ENCODE measurements at places on chromosomes 6 and 20.

- no peak for DNase-seq
These were observed 89.2 kb upstream of the ARID1B start for GRCh38 chr6:156687789-156688619.

GRCh38 chr6:11133281-11133680 lies 21.8 kb upstream of the ERVFRD-1 start:
- no peak for DNase-seq

DNA sequence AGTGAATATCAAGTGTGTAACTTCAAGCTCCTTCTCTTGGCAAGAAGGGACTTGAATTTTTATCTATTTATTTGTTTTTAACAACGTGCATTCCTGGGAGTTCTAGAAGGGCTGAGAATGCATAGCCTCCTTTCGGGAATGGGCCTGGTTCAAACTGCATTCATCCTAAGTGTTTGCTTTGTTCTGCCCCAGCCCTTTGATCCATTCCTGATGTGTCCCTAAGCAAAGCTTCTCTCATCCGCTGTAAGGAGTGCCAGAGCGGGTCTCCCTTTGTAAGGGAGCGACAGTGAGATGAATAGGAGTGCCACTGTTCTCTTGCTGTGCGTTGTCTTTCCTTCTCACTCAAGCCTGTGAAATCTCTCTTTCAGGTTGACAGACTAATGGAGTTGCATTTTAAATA lies 61.0 kb upstream of the VSTM2L start:
- DNase-seq: no peak

- no peak for DNase-seq
These were observed 8.4 kb downstream of the BPIFB2 start for GRCh38 chr20:33015700-33016580.

DNA sequence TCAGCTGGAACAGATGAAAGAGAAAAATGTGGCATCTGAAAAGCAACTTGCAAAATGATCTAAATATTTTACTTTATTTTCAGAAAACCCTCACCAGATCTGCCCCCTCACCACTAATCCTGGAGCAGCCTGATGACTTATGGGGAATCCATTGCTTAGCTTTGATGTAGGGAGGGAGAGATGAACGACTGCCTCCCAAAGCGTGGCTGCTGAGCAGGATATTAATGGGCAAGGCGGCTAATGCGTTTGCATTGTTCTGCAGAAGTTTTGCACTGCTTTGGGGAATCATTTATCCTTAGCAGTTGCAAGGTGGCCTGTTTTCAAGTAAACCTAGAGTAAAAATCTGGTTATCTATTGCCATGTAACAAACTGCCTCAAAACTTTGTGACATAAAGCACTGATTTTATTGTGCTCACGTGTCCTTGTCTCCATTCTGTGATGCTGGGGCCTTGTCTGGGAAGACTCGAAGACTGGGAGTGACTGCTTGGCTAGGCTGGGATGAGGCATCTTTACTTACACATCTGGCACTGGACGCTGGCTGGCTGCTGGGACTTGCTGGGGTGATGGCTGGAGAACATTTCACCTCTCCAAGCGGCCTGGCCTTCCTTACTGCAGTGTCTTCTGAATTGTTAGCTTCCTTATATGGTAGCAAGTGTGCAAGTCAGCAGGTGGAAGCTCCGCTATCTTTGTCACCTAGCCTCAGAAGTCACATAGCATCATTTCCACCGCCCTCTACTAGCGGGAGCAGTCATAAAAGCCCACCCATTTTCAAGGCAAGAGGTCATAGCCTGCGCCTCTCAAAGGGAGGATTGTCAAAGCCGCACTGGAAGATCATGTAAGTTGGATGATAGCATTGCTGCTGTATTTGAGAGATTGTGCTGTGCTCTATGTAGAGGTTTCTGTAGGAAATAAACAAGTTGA lies 313.2 kb downstream of the NRN1 start:
- DNase-seq: no peak

GRCh38 chr6:110180228-110181008 lies at the start of gene CDC40:
Gene CDC40 (plus strand): TSS chr6:110180427. CDS start chr6:110180445, 18 bp downstream.
- DNase-seq: peak; percentile 33

DNA sequence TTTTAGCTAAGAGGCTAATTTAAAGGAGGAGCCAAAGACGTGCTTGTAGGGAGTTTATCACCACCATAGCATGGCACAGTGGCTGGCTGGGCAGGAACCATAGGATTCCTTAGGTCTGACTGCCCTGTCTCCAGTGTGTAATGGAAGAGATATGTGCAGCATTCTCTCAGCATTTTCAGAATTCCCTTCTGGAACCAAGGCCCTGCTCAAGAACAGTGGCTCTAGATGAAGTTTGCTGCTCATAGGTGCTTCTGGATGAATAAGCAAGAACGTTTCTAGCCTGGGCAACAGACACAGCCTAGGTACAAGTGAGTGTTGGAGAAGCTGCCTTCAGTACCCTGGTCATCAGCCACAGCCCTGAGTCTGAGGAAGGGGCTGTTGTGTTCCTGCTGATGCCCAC lies 69.1 kb downstream of the LCA5 start:
- no peak for DNase-seq

DNA sequence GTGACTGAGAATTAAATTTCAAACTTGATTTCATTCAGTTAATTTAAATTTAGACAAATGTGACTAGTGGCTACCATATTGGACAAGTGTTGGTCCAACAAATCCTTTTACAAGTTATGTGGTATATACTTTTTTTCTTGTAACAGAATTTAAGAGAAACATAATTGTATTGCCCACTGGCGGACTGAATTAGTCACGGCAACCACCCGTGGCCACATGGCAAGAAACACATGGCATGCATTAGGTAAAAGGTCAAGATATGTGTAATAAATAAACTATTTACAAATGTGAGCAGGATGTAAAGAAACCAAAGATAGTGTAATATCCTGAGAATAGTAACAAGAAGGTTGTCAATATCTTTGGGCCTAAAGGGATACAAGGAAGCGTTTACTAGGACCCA lies 91.2 kb downstream of the LCA5 start:
- DNase-seq: no peak

DNA sequence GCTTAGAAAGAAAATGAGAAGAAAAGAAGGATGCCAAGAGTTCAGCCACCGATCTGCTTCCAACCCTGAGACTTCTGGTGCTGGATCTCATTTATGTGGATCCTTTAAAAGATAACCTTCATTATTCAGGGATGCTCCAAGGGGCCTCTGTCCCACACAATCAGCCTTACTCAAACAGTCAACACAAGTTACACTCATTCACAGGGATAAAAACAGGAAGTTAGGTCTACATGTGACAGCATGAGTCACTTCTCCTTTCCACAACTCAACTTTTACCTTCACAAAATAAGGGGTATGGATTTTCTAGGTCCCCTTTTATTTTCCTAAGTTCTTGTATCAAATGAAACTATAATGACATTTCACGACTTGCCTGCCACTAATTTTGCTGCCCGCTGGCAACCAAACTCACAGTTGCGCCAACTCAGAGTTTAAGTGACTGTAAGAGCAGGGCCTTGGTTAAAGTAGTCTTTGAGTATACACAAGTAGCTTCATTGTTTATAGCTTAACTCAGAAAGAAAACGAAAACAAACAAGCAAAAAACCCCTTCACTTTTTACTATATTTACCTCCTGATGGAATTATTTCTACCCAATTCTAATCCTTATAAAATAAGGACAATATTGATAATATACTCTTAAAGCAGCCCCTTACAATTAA lies 278.8 kb upstream of the RUNX2 start:
- DNase-seq: no peak

DNA sequence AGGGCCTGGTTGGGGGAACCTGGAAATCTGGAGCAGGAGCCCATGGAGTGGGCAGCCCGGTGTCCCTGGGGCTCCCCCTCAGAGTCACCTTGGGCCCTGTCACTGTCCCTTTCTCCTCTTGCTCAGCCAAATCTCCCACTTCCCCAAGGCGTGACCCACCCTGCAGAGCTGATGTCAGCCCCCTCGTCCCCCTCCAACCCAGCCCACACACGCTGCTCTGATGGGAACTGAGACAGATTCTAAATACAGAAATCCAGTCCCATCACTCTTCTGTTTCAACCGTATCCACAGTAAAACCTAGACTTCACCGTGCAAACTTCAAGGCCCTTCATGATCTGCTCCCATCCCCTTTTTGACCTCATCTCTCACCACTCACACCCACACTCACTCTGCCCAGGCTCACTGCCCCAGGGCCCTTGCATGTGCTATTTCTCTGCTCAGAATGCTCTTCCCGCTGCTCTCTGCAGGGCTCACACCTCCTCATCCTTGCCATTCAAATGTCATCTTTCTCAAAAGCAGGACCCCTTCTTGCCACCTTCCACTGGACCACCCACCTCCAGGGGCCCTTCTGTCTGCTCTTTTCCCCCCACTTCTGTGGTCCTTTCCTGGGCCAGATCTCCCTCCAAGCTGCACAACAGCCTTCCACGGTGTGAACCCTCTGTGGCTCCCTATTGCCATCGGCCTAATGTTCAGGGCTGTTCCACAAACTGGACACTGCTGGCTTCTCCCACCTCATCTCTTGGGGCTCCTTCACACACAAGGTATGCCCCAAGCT lies 16.6 kb downstream of the TGM2 start:
- no peak for DNase-seq

DNA sequence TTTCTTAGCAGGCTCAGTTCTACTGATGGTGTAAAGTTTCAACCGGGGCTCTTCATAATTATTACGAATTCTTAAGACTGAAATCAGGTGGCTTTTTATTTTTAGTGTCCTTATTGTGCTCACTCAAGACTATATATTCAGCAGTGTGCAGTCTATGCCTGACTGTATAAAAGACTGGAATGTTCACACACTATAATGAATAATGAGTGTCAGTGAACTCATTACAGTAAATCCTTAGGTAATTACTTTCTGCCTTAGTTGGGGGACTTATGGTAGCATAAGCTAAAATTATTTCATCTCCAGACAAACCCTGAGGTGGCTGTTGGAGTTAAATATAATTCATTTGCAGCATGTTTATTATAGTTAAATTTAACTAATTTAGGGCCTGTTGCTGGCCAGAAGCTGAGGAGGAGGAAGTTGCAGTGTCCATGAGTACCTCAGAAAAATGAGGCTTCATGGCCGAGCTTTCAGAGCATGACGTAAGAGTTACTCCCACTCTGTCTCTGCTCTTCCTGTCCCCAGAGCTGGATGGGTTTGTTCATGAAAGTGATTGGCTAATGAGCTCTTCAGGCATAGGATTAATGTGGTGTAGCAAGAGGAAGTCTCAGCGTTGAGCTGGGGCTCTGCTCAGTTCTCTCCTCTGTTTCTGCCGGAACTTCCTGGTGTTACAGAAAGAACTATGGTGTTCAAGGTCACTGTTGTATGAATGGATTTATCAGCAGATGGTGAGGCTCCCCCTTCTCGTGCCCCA lies 335.7 kb downstream of the NRN1 start:
- DNase-seq: no peak

DNA sequence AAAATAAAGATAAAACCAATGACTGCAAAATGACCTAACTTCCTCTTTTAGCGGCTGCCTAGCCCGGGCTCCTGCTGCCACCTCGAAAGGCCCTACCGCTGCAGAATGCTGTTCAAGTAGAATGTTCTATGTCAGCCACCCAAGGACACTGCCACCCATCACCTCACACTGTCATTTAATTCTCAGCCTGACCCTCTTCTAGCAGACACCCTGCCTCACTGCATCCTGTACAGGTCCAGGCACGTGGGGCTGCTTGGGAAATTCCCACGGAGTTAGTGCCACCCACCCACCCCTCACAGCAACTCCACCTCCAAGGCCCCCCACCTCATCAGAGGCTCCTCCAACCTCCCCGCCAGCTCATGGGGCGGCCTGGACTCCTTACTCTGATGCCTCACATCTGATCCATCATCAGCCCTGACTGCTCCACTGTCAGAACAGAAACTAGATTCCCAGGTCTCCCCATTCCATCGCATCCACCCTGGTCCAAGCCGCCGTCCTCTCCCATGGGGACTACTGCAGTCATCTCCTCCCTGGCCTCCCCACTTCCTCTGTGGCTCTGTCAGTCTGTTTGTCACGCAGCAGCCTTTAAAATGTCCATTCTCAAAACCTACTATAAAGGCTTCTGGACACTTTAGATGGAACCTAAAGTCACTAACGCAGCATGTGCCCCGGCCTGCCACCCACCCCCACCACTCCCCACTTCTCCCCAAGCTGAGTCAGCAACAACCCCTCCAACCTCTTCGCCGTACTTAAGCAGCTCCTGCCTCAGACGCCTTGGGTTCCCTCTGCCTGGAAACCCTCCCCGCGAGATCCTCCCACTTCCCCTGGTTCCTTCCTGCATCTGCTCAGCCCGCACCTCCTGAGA lies 17.0 kb downstream of the NFATC2 start:
- DNase-seq: peak; percentile 24

- DNase-seq: no peak
These were observed 72.9 kb upstream of the DSP start for GRCh38 chr6:7468382-7469081.

- DNase-seq: no peak
These were observed 2.5 kb downstream of the IYD start for GRCh38 chr6:150371356-150371755.

GRCh38 chr20:61924211-61924857 lies 141.3 kb downstream of the TAF4 start:
- no peak for DNase-seq

DNA sequence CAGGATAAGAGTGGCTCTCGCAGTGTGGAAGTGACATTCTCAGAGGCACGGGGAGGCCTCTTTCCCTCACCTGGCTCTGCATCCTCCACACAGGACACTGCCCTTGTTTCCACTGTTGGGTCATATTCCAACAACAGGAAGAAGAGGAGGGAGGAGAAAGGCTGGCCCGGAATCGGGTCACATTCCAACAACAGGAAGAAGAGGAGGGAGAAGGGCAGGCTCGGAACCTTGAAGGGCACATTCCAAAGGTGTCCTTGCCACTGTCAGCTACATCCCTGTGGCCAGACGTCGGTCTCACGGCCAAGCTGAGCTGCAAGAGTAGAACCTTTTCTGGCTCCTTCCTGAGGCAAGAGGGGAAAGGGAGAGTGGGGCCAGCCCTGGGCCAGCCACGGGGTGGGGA lies 25.4 kb downstream of the CHRNA4 start:
- no peak for DNase-seq

DNA sequence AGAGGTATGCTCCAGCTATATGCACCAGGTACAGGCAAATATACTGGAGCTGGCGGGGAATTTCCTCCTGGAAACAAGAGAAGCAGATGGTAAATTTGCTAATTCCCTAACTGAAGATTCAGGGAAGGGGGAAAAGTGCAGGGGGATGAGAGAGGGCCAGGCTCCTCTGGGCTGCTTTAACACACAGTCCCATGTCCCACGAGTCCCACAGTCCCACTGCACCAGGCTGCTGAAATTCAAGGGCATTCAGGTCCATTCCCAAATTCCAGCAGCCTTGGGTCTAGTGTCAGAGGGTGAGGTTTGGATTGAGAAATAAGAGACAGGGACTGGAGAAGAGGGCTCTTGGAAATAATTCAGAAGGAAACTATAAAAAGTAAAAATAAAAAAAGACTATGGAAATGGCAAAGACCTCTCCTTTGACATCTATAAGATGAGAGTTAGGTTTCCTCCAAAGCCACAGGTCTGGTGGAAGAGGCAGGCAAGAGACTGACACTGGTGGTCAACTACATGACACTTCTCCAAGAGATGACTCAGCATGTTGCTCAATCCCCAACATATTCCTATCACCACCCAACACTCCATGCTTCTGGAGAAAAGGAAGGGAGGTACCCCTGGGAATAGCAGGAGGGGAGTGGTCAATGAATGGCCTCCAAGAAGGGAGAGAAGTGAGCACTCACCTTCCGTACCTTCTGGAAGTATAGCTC lies 69.2 kb downstream of the TRAM2 start:
- DNase-seq: no peak

- DNase-seq: no peak
These were observed 8.2 kb downstream of the STX7 start for GRCh38 chr6:132504757-132505156.

- DNase-seq: no peak
These were observed 39.6 kb upstream of the BLCAP start for GRCh38 chr20:37567331-37567665.

- DNase-seq: no peak
These were observed 39.0 kb downstream of the MTRES1 start for GRCh38 chr6:107066697-107067659.

Data from stimulated activated CD8-positive, alpha-beta memory T cell treated with anti-CD3 and anti-CD28 coated beads, Interleukin-4, amount 100 ng/mL, for 1 hour (primary cell).